ENCODE measurements at places on chromosomes 1 and 21. TPM values are rescaled to one million over a fixed set of nuclear protein-coding genes. Genes with fewer than 3 reads are reported as not detected.

HHAT gene
- total RNA-seq = 4.6 TPM

GABRD gene
- total RNA-seq = 1.2 TPM

MAEL gene
- 3.2 TPM for total RNA-seq

SAMD13 gene
- 7.8 TPM for total RNA-seq

TARS2 gene
- 33.7 TPM for total RNA-seq

Data from diencephalon (tissue), 1 donor.